ENCODE measurements at places on chromosomes 16 and 17. TPM values are rescaled to one million over a fixed set of nuclear protein-coding genes. Genes with fewer than 3 reads are reported as not detected.

The CFAP97D1 gene
- not detected for total RNA-seq

The ST6GALNAC2 gene
- total RNA-seq = 0.59 TPM

The SLC16A6 gene
- total RNA-seq = 1.4 TPM

- H3K4me1 ChIP-seq = peaks cover 20% of the 10 kb centered on the region
- no peaks in the 10 kb centered on the region for H3K27me3 ChIP-seq
- DNase-seq = peak; percentile 84
These were observed 27.1 kb upstream of the SNN start for GRCh38 chr16:11640987-11641817.

- peaks cover 72% of the 10 kb centered on the region for H3K36me3 ChIP-seq
- DNase-seq = peak; percentile 87
- no peak overlapping the region for H3K4me3 ChIP-seq
- no peaks in the 10 kb centered on the region for H3K27me3 ChIP-seq
- H3K4me1 ChIP-seq = no peaks in the 10 kb centered on the region
These were observed 13.7 kb downstream of the METTL22 start for GRCh38 chr16:8634991-8635736.

DNA sequence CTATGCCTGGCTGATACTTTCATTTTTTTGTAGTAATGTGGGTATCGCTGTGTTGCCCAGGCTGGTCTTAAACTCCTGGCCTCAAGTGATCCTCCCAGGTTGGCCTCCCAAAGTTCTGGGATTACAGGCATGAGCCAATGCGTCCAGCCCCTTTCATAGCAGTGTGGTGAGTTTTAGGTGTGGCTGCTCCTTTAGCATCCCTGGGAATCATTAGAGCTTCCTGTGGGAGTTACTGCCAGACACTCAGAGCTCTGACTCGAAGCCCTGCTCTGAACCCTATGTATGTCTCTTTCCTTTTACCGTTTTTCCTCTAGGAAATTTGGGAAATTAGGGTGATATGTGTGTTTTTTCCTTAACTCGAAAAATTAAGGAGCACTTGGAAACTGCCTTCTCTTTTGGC lies 44.5 kb downstream of the NDE1 start:
- DNase-seq = peak; percentile 49

GRCh38 chr17:48489781-48490180 lies 41.0 kb downstream of the HOXB1 start:
- H3K36me3 ChIP-seq = no peaks in the 10 kb centered on the region
- peaks cover 3% of the 10 kb centered on the region for H3K27me3 ChIP-seq
- no peak overlapping the region for H3K4me3 ChIP-seq
- no peak for DNase-seq

- DNase-seq = peak; percentile 85
- peaks cover 8% of the 10 kb centered on the region for H3K36me3 ChIP-seq
- no peak overlapping the region for H3K27ac ChIP-seq
- peak overlapping the region; percentile 59 for H3K4me3 ChIP-seq
- H3K4me1 ChIP-seq = peaks cover 10% of the 10 kb centered on the region
These were observed 593 bp upstream of the WDR45B start for GRCh38 chr17:82648742-82649331.

DNA sequence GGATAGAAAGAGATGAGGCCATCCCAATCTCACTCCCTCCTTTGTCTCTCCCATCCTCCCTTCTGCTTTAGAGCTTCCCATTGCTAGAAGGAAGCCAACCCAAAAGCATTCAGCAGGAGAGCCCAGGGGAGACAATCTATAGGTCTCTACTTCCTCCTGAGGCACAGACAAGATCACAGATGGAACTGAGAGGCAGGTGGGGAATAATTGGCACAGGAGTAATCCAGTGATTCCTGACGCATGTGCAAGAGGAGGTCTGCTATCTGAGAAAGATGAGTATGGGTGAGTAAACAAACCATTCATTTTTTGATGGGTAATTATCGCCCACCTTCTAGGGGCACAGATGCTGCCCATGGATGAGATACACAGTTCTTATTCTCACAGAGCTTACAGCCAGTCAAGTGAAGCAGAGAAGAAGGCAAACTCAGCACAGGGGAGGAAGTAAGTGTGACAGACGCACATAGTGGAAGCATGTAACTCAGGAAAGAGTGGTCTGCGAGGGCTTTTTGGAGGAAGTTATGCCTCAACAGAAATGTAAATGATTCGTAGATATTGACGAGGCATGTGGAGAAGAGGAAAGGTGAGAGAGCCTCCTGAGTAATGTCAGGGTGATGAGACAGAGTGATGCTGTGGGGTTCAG lies 88.9 kb upstream of the HLF start:
- no peaks in the 10 kb centered on the region for H3K4me1 ChIP-seq
- no peak for DNase-seq
- no peaks in the 10 kb centered on the region for H3K36me3 ChIP-seq
- H3K27ac ChIP-seq = no peak overlapping the region
- H3K27me3 ChIP-seq = no peaks in the 10 kb centered on the region

- peaks cover 15% of the 10 kb centered on the region for H3K27me3 ChIP-seq
- no peaks in the 10 kb centered on the region for H3K36me3 ChIP-seq
These were observed 3.4 kb upstream of the ZNF385C start for GRCh38 chr17:42101513-42102292.

GRCh38 chr16:81313701-81314602 lies 810 bp upstream of the GAN start:
- H3K4me1 ChIP-seq = peaks cover 22% of the 10 kb centered on the region
- no peaks in the 10 kb centered on the region for H3K36me3 ChIP-seq
- no peak for DNase-seq

DNA sequence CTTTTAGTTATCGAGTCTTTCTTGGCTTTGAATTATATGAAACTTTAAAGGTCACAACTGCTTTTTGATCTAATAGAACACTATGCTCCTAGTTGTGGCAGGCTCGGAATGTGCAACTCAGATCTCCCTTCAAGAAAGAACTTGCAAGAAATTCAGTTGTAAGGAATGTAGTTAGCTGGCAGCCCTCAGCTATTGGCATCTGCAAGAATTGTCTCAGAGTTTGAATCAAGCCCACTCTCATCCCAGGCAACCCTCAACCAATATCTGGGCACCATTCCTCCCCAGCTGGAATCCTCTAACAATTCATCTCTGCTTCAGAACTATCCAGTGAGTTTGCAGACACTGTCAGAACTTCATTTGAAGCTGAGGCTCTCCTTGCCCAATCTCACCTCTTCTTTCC lies 447.2 kb downstream of the KIF2B start:
- H3K4me1 ChIP-seq = no peaks in the 10 kb centered on the region
- no peak overlapping the region for H3K27ac ChIP-seq
- DNase-seq = no peak
- H3K36me3 ChIP-seq = no peaks in the 10 kb centered on the region

Data from osteoblast (primary cell).